ENCODE measurements at places on chromosomes 16 and 17.

- DNase-seq, result no peak
Observed at GRCh38 chr17:16569358-16569712, 331 bp upstream of the ZNF287 start.

DNA sequence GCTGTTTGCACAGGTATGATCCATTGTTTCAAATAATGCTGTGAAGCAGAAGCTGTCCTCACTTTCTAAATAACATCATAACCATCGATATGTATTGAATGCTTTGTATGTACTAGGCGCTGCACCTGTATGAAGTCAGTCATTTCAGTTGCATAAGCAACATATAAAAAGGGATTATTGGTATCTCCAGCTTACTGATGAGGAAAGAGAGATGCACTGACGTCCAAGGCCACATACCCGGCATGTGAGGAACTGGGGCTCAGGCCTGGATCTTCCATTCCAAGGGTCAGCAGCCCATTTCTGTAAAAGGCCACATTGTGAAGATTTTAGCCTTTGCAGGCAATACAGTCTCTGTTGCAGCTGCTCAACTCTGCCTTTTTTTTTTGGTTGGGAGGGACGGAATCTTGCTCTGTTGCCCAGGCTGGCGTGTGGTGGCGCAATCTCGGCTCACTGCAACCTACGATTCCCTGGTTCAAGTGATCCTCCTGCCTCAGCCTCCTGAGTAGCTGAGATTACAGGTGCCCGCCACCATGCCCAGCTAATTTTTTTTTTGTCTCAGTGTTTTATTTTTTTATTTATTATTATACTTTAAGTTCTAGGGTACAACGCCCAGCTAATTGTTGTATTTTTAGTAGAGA is 244.7 kb downstream of the MRTFB start:
- peak; percentile 72 for DNase-seq

DNA sequence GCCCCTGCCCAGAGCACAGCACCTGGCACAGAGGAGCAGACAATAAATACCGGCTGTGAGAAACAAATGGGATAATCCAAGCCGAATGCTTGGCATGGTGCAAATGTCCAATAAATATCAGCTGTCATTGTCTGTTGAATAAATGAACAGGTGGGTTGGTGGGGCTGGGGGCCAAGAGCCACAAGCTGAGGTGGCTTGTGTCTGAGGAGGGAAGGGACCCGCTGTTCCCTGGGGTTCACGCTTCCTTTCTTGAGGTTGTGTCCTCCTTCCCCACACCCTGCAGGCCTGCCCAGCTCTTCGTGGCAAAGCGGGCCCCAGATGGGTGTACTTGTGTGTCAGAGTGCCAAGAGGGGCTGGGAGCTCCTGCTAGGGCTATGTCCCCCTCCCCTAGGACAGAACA is 38.6 kb downstream of the ARHGAP27 start:
- DNase-seq, result no peak

DNA sequence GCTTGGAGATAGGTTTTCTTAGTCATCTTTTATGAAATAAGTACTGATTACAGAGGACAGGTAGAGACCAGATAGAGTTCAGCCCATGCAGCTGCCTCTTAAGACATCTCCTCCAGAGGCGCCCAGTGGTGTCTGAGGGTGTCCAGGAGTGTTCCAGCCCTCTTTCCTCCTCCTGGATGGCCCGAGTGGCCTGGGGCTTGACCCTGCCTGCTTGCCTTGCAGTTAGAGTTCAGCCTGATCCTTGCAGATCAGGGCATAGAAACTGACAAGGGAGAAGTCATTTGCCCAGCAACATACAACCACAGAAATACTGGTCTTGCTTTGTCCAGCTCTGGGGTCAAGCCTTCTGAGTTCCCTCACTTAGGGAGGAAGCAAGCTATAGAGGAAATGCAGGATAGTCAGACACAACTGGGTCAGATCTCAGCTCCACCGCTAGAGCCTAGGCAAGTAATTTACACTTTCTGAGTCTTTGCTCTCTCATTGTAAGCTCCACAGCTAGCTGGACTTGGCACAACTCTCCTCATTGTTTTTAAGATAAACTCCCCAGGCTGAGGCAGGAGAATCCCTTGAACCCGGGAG is 3.6 kb upstream of the CCL1 start:
- no peak for DNase-seq

DNA sequence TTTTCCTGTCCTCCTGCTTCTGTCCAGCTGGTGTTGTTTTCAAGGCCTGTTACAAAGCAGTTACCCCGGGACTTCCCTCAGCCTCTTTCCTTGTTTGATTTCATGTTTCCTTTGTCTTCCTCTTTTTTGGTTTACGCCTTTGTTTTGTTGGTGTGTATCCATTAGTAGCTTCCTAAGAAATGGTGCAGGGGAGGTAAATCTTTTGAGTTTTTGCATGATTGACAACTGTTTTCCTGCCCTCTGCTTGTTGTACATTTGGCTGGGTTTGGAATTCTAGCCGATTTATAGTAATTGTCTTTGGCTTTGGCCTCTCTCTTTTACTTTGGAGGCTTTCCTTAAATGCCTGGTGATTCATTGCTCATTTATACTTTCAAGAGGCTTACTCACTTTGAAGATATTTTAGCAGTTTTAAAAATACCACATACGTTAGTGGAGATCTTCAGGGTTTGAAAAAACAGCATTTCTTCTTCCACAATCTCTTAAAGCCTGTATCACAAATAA is 32.8 kb downstream of the DNAH2 start:
- no peak for DNase-seq

GRCh38 chr17:6786618-6787017 is 10.6 kb downstream of the FBXO39 start:
- no peak for DNase-seq

GRCh38 chr17:49510059-49510719 is 15.1 kb downstream of the NGFR start:
- no peak for DNase-seq

DNA sequence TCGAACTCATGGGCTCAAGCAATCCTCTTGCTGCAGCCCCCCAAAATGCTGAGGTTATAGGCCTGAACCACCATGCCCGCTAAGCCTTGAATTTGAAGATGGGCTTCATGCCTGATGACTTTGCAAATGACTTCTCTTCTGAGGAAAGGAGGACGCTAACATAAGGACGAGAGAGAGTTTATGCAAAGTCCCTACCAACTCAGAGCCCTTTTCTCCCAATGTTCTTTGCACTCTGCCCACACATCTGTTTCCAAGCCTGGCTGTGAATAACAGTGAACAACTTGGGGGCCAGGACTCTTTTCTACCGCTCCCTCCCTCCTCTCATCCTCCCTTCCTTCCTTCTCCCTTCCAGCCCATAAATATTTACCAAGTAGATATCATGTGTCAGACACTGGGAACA is 8.5 kb upstream of the NPIPB2 start:
- no peak for DNase-seq

DNA sequence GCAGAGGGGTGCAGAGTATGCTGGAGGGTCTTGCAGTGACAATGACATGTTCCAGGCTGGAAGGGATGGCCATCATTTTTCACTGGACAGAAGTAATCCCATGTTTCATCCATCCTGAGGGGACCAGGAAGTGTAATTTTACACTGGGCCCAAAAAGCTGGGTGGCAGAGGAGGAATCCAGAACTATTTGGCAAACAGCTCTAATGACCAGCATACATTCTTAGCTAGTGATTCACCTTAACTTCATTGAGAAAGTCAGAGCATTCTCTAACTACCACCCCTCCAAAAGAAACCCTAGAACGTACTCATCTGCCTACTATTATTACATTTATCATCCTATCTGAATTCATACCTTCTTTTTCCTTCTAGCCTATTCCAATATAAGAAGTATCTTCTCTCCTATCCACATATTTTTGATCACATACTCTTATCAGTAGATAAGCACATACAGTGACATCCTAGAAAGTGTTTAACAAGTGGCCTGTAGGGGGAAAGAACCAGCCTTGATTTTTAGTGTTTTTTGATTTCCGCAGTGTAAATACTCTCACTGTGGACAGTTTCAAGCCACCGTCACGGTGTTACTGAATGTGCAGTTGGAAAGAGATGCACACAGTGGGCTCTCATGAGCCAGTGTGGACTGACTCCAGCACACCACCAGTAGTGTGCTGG is 118.1 kb downstream of the FTO start:
- DNase-seq, result peak; percentile 25

DNA sequence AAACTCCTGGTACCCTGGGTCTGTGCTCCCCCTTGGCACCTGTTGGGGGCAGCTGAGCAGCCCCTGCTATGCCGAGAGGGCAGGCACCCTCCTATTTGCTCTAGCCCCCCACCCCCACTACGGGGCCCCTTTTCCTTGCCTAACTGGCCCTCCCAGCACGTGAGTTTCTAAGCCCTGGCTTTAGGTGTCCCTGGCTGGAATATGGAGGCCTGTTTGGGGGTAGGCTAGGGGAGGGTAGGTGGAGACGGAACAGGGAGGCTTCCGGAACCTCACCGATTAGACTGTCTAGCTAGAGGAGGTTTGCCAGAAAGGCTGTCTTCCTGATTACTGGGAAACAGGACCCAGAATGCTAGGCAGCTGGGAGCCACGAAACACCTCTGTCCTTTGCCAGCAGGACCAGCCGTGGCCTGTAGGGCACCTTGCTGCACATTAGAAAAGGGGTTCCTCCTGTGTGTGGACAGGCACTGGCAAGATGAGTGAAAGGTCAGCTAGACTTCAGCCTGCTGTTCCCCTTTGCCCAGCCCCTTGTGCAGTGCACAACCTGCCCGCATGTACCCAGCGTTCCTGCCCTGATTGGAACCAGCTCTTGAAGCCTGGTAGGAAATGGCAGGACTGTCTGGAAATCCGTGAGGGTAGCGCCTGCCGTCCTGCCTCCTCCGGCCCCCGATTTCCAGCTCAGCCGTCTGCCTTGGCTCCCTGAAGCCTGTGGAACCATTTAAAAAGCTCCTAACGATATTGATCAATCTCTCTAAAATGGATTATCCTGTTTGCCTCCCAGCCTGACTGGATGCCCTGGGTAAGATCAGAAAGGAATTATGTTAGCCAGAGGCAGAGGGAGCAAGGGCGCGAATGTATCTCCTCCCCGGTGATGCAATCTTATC is 83.4 kb upstream of the GSE1 start:
- no peak for DNase-seq

DNA sequence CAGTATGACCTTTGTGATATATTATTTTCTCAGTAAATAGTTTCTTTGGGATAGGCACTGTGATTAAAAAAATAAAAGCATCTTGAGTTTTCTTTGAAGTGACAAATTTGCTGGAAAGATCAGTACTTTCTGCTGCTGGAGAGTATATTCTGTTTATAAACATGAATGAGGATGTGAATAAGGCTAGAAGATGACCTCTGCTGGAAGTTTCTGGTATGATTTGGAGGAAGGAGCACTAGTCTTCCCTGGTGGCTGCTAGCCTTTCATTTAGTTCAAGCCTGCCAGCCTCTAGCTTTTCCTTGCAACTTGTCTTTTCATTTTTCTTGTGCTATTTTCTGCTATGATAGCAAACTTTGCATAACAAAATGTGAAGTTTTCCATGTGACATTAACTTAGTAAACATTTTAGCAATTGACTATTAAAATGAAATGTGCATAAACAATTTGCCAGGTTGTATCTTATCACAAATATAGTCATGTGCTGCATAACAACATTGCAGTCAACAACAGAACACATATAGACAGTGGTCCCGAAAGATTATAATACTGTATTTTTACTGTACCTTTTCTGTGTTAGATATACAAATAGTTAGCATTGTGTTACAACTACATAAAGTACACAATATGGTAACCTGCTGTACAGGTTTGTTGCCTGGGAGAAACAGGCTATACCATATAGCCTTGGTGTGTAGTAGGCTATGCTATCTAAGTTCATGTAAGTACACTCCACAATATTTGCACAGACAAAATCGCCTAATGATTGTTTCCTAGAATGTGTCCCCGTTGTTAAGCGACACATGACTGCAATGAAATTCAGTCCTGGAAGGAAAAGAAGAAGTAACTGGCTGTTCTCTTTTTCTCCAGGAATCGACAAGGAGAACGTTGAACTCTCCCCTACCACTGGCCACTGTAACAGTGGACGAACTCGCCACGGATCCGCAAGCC is 18.1 kb upstream of the RAB11FIP4 start:
- peak; percentile 42 for DNase-seq

DNA sequence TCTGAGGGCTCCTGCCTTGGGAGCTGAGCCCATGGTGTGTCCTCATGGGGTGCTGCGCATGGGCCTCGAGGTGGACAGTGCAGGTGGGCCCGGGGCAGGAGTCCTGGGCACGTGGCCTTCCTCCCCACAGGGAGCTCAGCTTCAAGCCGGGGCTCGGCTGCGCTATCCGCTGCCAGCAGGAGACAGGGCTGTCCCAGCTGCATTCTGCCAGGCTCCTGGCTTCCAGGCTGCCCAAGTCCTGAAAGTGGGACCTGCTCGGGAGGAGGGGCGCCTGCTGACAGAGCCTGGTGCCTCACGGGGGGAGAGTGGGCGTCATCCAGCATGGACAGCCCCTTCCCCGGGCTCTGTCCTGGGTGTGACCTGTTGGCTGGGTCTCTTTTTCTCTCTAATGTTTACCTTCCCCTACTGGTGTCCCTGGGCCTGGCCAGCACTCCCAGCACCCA is 7.1 kb downstream of the TRAF7 start:
- peak; percentile 62 for DNase-seq

DNA sequence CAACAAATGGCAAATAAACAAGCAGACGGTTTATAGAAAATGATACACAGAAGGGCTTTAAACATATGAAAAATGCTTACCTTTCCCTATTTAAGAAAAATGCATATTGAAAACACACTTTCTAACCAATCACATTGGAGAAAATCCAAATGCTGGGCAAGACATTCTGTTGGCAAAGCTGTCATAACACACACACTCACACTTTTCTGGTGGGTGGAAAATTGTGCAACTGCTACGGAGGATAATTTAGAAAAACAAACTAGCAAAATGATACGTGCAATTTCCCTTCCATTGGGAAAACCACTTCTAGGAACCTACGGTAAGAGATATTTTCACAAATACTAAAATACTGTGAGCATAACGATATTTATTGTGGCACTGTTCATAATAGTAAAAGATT is 9.8 kb upstream of the MYH3 start:
- no peak for DNase-seq

DNA sequence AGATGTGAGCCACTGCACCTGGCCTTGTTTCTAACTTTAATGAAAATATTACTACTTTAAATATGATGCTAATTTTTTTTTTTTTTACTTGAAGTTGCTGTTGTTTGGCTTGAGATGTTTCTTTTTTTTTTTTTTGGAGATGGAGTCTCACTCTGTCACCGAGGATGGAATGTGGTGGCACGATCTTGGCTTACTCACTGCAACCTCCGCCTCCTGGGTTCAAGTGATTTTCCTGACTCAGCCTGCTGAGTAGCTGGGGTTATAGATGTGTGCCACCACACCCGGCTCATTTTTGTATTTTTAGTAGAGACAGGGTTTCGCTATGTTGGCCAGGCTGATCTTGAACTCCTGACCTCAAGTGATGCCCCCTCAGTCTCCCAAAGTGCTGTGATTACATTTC is 23.6 kb downstream of the IGSF6 start:
- DNase-seq, result no peak

All from HepG2 (cell line).